Daoy (cell line): ENCODE measurements at places on chromosomes 5 and 9.

DNA sequence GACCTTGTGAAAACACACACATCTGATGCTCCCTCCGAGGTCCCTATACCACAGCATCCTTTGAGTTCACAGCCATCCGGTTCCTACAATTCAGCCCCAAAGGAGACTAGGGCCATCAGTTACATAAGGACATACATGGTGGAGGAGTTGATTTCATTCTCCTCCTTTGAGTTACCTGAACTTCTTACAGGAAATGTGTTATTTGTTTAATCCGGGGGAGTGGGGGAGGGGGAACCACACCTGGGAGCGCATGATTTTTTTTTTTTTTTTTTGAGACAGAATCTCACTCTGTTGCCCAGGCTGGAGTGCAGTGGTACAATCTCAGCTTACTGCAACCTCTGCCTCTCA lies 30.7 kb downstream of the SEMA4D start:
- DNase-seq = no peak

- peak; percentile 68 for DNase-seq
Observed at GRCh38 chr5:89211836-89212235, 328.9 kb upstream of the MEF2C start.

- no peak for DNase-seq
Observed at GRCh38 chr9:19732441-19732951, 56.3 kb downstream of the SLC24A2 start.

- DNase-seq = no peak
Observed at GRCh38 chr5:168137265-168137664, 154.2 kb upstream of the WWC1 start.
